ENCODE measurements at places on chromosomes 11 and 22.
A peak's percentile ranks its signal among the peaks of the same experiment; 100 is the strongest.

DNA sequence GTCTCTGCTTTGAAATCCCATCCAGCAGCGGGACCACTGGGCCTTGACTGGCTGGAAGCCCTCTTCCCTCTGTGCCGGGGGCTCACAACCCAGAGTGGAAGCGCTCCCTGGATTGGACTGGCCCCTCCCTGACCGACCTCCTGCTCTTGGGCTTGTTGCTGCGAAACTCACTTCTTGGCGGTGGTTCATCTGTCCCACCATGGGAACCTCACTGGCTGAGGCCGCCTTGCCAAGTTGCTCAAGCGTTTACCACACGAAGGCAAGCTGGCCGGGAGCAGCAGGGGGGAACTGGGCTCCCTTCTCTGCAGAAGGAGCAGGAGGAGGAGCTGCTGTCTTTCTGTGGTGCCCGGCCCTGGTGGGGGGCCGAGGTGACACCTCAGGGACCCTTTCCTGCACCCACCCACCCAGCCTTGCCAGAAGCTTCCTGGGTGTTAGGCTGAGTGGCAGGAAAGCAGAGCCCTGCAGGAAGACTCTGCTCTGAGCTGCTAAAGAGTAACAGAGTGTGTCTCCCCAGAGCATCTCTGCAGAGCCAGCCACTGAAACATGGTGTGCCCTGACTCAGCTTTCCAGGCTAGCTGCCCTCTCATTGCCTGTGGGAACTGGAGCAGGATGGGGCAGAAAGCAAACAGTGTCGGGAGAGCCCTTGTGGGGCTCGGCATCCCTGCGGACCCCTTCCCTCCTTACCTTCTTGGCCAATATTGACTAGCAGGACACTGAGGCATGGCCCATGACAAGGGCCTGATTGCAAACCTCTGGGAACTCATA is 88.5 kb upstream of the ALX4 start:
- no peak for DNase-seq

GRCh38 chr11:393219-394033 is 583 bp upstream of the PKP3 start:
- DNase-seq, result no peak

- peak; percentile 18 for DNase-seq
Measured at GRCh38 chr11:9459667-9460321, 1.0 kb upstream of the ZNF143 start.

DNA sequence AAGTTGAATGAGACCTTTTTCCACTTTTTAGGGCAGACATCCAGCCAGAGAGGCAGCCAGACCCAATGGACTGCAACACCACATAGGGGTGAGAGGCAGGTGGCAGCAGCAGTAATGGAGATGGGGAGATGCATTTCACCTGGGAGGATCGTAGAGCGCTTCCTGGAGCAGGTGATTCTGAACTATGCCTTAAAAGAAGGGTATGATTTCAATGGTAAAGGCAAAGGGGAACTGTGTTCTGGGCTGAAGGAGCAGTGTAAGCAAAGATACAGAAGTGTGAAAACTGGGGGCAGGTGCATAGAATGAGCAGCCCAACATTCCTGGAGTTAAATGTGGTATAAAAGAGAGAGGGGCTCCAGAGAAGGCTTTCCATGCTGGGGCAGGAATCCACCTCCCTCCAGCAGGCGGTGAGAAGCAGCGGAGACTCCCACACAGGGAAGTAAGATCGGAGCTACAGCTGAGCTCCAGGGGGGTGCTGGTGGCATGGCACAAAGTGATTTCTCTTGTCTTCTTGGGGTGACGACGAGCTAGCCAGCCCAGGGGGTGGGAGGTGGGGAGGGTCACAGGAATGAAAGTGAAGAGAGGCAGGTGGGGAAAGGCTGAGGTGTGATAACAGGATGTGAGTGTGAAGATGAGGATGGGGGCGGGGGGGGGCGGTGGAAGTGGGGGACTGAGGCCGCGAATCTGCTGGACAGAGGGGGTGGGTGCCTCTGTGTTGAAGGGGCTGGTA is 4.3 kb upstream of the SERHL2 start:
- no peak for DNase-seq

DNA sequence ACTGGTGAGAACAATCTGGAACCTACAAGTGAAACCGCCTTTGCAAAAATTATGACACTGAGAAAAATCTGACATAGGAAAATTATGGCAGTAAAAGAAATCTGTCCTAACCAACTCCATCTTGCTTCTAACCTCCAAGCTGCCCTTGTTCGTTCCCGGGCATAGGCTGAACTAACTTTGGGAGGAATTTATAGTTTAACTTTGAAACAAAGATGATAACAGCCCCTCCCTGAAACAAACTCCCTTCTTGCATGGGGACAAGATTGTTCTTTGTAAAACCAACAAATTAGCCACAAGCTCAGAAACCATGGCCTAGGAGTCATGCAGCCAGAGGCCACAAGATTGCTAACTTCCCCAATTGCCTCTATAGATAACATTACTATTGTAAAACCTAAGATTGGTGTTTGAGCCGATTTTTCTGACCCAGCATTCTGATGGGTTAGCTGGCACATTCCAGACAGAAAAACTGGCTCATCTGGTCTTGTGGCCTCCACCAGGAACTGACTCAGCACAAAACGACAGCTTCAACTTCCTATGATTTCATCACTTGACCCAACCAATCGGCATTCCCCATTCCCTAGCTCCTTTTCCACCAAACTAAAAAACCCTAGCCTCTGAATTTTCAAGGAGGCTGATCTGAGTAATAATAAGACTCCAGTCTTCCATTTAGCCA is 3.6 kb upstream of the CCDC81 start:
- no peak for DNase-seq

DNA sequence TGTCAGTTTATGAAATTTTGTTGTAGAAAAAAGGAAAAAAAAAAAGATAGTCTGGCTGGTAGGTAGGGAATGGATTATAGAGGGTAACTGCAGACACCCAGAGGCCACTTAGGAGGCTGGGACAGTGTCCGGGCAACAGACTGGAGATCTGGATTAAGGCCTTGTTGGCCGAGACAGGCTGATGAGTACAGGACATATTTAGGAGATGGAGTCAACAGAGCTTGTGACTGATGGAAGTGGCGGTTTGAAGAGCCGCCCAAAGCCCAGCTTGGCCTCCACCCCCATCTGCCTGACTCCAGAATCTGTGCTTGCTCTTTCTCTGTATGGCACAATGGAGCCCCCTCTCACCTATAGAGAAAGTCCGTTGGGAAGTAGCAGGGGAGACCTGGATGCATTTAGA is 7.6 kb downstream of the PLEKHB1 start:
- DNase-seq, result no peak

DNA sequence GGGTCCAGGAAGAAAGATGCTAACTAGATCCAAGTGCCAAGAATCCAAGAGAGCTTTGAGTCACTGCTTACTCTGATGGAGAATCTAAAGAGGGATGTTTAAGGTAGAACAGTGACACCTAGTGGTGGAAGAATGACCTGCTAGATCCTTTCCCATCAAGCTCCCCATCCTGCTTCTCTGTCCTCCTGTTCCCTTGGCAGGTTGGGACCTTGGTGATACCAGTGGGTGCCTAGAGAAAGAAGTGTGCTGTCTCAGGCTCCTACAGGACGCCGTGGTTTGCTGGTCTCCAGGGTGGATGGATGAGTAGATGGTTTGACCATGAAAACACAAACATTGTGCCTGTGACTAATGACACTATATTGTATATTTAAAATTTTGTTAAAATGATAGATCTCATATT is 383.7 kb downstream of the TMEM135 start:
- no peak for DNase-seq

GRCh38 chr22:41367680-41368542 is 13.8 kb upstream of the TEF start:
- no peak for DNase-seq

DNA sequence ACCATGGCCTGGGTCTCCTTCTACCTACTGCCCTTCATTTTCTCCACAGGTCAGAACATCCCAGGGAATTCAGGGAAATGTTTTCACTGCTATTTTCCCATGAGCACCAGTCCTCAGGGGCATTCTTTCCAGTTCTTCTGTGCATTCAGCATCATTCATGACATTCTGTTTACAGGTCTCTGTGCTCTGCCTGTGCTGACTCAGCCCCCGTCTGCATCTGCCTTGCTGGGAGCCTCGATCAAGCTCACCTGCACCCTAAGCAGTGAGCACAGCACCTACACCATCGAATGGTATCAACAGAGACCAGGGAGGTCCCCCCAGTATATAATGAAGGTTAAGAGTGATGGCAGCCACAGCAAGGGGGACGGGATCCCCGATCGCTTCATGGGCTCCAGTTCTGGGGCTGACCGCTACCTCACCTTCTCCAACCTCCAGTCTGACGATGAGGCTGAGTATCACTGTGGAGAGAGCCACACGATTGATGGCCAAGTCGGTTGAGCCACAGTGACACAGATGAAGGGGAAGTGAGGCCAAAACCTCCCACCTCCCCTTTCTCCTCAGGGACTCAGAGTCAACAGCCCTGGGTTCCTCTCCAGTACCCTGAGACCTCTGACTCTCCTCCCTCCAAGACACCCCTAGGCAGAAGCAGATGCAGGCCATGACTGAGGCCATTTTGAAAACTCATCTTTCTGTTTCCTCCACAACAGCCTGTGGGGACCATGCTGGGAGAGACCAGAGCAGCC is 15.9 kb upstream of the IGLL5 start:
- no peak for DNase-seq

GRCh38 chr11:27418356-27418755 is 54.2 kb downstream of the LGR4 start:
- DNase-seq, result no peak

- DNase-seq, result no peak
Measured at GRCh38 chr11:43359422-43359818, 700 bp downstream of the TTC17 start.

GRCh38 chr11:6602096-6602940 is 1.1 kb downstream of the RRP8 start:
- no peak for DNase-seq

- no peak for DNase-seq
Measured at GRCh38 chr11:10498426-10499250, 42.3 kb downstream of the RNF141 start.

GRCh38 chr11:92969293-92969633 is 188 bp upstream of the MTNR1B start:
- no peak for DNase-seq

GRCh38 chr11:6604081-6604626 is 580 bp downstream of the ILK start:
- DNase-seq, result peak; percentile 30

GRCh38 chr11:121341609-121342008 is 49.0 kb downstream of the SC5D start:
- DNase-seq, result peak; percentile 17

GRCh38 chr11:93407777-93408401 is 77.3 kb downstream of the DEUP1 start:
- DNase-seq, result no peak

DNA sequence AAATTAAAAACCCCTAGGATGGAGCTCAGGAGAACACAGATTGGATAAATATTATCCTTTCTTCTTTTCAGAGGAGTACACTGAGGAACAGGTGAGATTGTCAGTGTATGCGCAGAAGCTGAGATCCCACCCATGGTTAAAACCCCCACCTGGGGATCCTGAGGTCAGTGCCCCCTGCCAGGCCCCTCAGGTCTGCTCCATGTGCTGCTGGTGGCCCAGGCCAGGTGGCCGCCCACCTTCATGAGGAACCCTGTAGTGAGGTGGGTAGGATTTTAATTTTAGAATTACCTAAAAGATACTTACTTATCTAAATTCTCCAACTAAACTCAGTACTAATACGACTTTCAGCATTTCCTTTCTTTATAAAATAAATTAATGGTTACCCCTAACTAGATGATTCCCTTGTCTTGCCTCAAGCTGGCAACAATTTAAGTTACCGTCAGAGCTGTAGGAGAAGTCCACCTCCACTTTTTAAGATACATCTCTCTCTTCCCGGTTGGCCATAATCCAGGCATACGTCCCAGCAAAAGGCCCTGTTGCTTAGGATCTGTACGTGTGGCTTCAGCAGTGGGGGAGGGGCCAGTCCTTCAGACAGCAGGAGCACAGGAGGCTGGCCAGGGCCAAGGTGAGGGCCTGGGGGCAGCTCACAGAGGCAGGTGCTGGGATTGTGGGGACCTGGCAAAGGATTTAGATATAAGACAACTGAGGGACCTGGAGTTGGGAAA is 61.5 kb upstream of the PITPNB start:
- no peak for DNase-seq

- DNase-seq, result no peak
Measured at GRCh38 chr11:100741866-100742625, 55.0 kb downstream of the ARHGAP42 start.

GRCh38 chr11:47552056-47552565 is 821 bp downstream of the CELF1 start:
- no peak for DNase-seq

GRCh38 chr22:27680636-27681035 is 120.9 kb downstream of the MN1 start:
- DNase-seq, result no peak

DNA sequence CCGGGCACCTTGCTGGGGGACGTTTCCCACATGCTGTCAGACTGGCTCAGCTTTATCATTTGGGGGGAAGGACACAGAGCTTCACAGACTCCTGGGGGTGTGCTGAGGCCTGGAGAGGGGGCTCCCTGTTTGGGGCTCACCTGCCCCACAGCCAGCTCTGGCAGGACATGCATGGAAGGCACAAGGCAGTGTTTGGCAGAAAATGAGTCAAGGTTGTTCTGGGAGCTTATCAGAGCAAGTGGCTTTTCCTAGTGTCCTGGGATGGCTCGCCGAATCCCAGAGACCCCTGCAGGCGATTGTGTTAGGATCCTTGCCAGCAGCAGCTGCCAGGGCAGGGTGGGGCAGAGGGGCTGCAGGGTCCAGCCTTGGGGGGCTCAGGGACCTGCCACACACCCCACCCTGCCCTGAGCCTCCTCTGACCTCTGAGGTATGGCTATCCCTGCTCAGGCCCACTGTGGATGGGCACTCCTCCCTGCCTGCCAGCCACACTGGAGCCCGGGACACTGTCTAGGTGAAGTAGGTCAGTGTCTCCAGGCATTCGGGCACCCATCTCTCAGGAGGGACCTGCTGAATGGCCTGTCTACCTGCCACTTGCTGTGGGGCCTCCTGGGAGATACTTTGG is 1323.0 kb downstream of the BRD1 start:
- no peak for DNase-seq

DNA sequence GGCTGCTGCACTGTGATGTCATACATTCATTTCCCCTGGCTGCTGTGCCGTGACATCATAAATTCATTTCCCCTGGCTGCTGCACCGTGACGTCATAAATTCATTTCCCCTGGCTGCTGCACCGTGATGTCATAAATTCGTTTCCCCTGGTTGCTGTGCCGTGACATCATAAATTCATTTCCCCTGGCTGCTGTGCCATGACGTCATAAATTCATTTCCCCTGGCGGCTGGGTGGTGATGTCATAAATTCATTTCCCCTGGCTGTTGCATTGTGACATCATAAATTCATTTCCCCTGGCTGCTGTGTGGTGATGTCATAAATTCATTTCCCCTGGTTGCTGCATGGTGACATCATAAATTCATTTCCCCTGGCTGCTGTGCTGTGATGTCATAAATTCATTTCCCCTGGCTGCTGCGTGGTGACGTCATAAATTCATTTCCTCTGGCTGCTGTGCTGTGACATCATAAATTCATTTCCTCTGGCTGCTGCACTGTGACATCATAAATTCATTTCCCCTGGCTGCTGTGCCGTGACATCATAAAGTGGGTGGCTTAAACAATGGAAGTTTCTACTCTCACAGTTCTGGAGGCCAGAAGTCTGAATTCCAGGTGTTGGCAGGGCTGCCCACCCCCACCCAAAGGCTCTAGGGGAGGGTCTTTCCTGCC is 301.1 kb downstream of the SHANK2 start:
- DNase-seq, result no peak

- no peak for DNase-seq
Measured at GRCh38 chr11:70769106-70769505, 370.8 kb downstream of the CTTN start.

GRCh38 chr11:33719587-33719986 is 16.6 kb downstream of the CD59 start:
- DNase-seq, result no peak

GRCh38 chr22:45671783-45672563 is at the start of gene ATXN10:
Gene ATXN10, plus strand, starts transcription at chr22:45671834. Its CDS starts 230 bp downstream, at chr22:45672064.
- DNase-seq, result peak; percentile 66
